Activated naive CD4-positive, alpha-beta T cell treated with anti-CD3 and anti-CD28 coated beads, Interleukin-2, amount 10 ng/mL, durations not matched to agents 7 days and 5 days (primary cell): ENCODE measurements at places on chromosomes 11 and 22.
A peak's percentile ranks its signal among the peaks of the same experiment; 100 is the strongest.

DNA sequence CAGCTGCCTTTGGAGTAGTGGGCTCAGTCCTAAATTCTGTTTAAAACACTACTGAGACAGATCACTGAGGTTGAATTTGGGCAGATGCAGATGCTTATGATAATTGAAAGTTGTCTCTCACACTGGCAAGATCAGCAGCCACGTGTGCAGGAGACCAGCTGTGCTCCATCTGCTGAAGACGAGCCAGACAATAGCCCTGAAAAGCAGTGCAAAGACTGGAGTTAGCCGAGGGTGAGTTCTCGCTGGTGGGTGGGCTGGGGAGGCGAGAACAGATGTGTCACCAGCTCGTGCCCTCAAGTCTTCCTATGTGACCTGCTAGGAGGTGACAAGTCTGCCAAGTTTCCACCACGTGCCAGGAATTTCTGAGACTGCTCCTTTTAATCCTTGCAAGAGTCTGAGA is 661.3 kb upstream of the B3GAT1 start:
- no peak overlapping the region for H3K27ac ChIP-seq
- no peak for DNase-seq
- no peaks in the 10 kb centered on the region for H3K27me3 ChIP-seq
- H3K4me1 ChIP-seq = no peaks in the 10 kb centered on the region
- H3K4me3 ChIP-seq = no peak overlapping the region

GRCh38 chr22:38869663-38870062 is 2.4 kb downstream of the CBX6 start:
- peaks cover 19% of the 10 kb centered on the region for H3K27me3 ChIP-seq
- peaks cover 20% of the 10 kb centered on the region for H3K36me3 ChIP-seq
- H3K4me3 ChIP-seq = no peak overlapping the region
- peaks cover 52% of the 10 kb centered on the region for H3K4me1 ChIP-seq
- no peak for DNase-seq
- H3K27ac ChIP-seq = no peak overlapping the region

GRCh38 chr11:27330633-27331270 is 32.3 kb downstream of the CCDC34 start:
- H3K4me1 ChIP-seq = no peaks in the 10 kb centered on the region
- H3K36me3 ChIP-seq = no peaks in the 10 kb centered on the region
- DNase-seq = no peak
- H3K27me3 ChIP-seq = no peaks in the 10 kb centered on the region
- no peak overlapping the region for H3K4me3 ChIP-seq

DNA sequence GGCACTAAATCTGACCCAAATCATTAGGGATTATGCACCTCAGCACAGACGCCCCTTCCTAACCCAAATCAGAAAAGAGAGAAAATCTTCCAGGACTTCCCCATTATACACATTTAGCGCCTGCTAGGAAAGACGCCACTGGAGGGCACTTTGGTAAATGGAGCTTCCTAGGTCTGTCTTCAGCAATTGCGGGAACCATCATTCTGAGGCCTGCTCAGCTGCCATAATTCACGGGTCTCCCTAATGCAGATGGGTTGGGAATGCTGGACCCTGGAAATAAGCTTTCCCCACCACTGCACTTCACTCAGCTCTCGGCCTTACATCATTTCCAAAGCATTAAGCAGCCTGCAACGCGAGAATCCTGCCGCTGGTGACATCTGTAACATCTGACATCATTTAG is 86.2 kb upstream of the OPCML start:
- H3K4me1 ChIP-seq = no peaks in the 10 kb centered on the region
- no peaks in the 10 kb centered on the region for H3K36me3 ChIP-seq
- no peak for DNase-seq
- no peaks in the 10 kb centered on the region for H3K27me3 ChIP-seq

DNA sequence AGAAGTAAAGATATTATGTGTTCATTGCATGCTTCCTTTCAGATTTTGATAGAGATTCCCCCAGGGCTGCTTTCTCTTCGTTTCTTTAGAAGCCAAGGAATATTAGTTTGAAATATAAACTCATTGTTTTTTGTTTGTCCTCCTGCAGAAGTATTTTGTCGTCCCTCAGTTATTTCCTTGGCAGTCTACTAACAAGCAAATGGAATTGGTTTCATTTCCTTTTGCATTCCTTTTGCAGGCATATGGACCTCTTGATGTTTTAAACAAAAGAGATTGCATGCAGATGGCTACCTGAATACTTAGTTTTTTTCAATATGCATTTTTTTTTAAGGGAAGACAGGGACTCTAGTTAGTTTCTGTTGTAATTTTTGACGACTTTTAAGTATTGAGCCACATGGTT is 62.2 kb downstream of the BCL2L13 start:
- H3K4me3 ChIP-seq = no peak overlapping the region
- no peak overlapping the region for H3K27ac ChIP-seq
- peaks cover 10% of the 10 kb centered on the region for H3K4me1 ChIP-seq
- H3K36me3 ChIP-seq = peaks cover 22% of the 10 kb centered on the region

DNA sequence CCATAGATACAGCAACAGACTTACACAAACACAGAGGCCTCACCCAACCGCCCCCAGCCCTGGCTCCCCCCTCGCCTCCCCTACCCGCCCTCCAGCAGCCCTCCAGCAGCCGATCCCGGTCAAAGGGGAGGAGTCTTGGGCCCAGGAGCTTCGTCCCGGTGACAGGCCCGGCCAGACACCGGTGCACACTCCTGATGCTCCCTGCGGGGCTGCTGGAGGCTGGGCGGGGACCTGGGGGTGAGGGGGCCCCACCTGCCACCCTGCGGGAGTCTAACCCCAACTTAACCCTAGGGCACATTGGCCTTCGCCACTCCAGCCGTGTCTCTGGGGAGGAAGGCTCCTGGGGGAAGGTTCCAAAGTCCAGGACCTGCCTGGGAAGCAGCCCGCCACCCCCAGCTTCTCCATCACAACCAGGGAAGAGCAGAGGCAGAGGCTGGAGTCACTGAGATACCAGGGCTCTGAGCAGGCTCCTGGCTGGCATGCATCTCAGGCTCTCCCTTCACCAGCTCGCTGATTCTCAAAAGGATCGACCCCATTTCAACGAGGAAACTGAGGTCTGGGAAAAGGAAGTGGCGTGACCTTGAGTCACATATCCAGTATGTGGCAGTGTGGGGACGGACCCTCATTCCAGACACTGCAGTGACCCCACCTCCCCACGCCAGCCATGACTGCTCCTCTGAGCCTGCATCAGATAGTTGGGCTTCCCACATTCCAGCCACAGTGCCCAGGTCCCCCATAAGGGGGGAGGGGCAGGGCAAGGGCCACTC is 14.4 kb downstream of the BCL9L start:
- H3K27ac ChIP-seq = peak overlapping the region; percentile 99
- H3K27me3 ChIP-seq = no peaks in the 10 kb centered on the region
- peaks cover 85% of the 10 kb centered on the region for H3K4me1 ChIP-seq
- peak overlapping the region; percentile 75 for H3K4me3 ChIP-seq
- no peak for DNase-seq

DNA sequence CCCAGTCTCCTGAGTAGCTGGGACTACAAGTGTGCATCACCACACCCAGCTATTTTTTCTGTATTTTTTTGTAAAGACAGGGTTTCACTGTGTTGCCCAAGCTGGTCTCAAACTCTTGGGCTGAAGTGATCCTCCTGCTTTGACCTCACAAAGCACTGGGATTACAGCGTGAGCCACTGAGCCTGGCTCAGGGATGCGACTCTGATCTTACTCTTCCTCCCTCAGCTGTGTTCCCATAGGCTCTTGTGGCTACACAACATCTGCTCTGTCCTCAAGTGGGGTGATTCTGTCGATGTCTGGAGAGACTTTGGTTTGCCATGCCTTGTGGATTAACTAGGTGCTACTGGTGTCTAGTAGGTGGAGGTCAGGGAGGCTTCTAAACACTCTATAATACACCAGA is 127.0 kb upstream of the SERPIND1 start:
- H3K4me1 ChIP-seq = no peaks in the 10 kb centered on the region
- H3K36me3 ChIP-seq = no peaks in the 10 kb centered on the region
- no peak overlapping the region for H3K4me3 ChIP-seq
- no peak overlapping the region for H3K27ac ChIP-seq
- DNase-seq = no peak

DNA sequence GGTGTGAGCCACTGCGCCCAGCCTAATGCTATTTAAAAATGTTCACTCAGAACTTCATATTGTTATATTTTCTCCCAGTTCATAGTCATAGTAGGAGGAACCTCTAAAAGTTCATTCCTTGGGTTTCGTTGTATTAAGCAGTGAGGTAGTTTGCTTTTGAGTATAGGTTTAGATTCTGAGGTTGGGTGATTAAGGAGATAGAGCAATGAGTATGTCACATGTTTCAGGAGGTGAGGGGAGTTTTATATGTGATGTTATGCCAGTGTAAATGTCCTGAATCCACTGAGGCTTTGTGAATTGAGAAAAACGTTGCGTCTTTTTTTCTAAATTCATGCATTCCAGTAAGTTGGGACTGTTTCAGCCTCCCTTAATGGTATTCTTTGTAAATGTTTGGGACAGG is 4.2 kb downstream of the UBE2L3 start:
- H3K4me1 ChIP-seq = peaks cover 64% of the 10 kb centered on the region
- DNase-seq = no peak
- peaks cover 4% of the 10 kb centered on the region for H3K27me3 ChIP-seq
- H3K4me3 ChIP-seq = no peak overlapping the region
